Mesothelial cell of epicardium (in vitro differentiated cells): ENCODE measurements at places on chromosomes 13 and 19. TPM values are rescaled to one million over a fixed set of nuclear protein-coding genes. Genes with fewer than 3 reads are reported as not detected.
A peak's percentile ranks its signal among the peaks of the same experiment; 100 is the strongest.

KIR3DL1 gene
- total RNA-seq: not detected in 3 replicates

ZNF177 gene
- 8.7 to 12.6 TPM (median 10.6 TPM) in 3 replicates for total RNA-seq

PGLYRP2 gene
- total RNA-seq: not detected in 3 replicates

CGB8 gene
- total RNA-seq: 0.29 to 0.31 TPM in 2 of 3 replicates, not detected in the other

SLC15A1 gene
- total RNA-seq: 1.0 to 1.2 TPM (median 1.0 TPM) in 3 replicates

GRIK5 gene
- total RNA-seq: 38.3 to 39.9 TPM (median 39.2 TPM) in 3 replicates

LILRA5 gene
- not detected in 3 replicates for total RNA-seq

DNA sequence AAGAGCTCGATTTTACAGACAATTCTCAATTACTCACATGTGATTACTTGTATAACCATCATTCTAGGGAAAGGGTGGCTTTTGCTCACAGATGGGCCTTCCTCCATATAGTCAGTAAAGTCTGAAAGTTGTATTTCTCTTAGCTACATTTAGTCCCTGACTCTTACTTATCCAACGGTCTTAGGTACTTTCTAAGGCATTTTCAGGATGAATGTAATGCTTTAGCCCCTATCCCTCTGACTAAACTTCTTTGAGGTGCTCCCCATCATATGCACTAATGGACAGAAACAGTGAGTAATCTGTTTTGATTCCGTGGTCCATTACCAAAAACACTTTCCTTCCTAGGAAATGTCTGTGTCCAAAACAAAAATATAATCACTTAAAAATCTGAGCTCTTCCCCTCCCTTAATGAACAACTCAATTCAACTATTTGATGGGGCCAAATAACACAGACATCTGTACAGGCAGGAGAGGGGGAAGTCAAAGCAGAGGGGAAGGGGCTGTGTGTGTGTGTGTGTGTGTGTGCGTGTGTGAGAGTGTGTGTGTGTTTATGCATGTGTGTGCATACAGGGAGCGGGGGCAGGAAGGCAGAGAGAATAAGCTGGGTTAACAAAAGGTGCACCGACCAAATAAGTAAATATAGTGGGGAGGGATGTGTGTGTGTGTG is 84.9 kb downstream of the USP12 start:
- H3K36me3 ChIP-seq: peaks cover 50% of the 10 kb centered on the region
- no peak overlapping the region for H3K27ac ChIP-seq
- DNase-seq: no peak
- H3K4me1 ChIP-seq: peaks cover 7% of the 10 kb centered on the region

- H3K4me1 ChIP-seq: peaks cover 4% of the 10 kb centered on the region
- H3K4me3 ChIP-seq: peak within 1 kb of the TSS; percentile 49
- DNase-seq: no peak
- H3K27ac ChIP-seq: no peak within 1 kb of the TSS
- no peaks in the 10 kb centered on the region for H3K36me3 ChIP-seq
These were observed at the start of gene NOVA2 for GRCh38 chr19:45973553-45974338. TSS of gene NOVA2 (minus strand) at chr19:45973865. CDS start at chr19:45973351, 514 bp downstream.

DNA sequence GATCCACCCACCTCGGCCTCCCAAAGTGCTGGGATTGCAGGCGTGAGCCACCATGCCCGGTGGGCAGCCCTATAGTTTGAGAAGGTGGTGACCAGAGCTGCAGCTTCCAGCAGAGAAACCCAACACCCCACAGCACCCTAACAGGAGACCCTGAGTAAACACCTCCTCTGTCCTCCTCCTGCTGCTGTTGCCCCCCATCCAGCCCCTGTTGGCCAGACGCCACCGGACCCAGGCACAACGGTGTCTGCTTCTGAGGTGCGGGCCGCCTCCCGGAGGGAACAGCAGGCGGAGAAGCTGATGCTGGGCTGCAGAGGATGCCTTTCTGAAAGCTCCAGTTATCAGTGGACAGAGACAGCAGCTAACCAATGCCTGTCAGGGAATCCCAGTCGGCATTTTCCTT is 175.5 kb downstream of the COL4A1 start:
- no peak for DNase-seq
- no peak overlapping the region for H3K4me3 ChIP-seq
- H3K27me3 ChIP-seq: peaks cover 4% of the 10 kb centered on the region
- H3K27ac ChIP-seq: no peak overlapping the region
- H3K4me1 ChIP-seq: peaks cover 11% of the 10 kb centered on the region
- no peaks in the 10 kb centered on the region for H3K36me3 ChIP-seq

DNA sequence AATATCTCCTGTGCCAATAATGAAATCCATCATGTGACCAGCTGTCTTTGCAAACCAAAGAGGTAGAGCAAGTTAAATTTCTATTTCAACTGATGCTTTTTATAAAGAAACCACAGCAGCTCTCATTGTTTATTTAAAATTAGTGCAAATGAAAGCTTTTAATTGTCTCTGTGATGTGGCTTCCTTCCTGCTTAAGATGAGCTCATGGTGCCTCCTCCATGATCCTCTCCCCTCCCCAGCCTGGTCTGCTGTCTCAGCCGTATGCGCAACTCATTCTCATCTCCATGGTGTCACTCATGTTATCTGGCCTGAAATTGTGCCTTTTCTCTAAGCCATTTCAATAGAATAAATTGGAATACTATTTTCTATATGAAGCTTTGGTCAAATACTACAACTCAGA is 270.6 kb downstream of the FGF14 start:
- H3K4me1 ChIP-seq: no peaks in the 10 kb centered on the region
- H3K4me3 ChIP-seq: no peak overlapping the region
- no peak overlapping the region for H3K27ac ChIP-seq
- H3K27me3 ChIP-seq: peaks cover 11% of the 10 kb centered on the region
- no peak for DNase-seq
- H3K36me3 ChIP-seq: no peaks in the 10 kb centered on the region

- DNase-seq: no peak
- H3K4me1 ChIP-seq: peaks cover 20% of the 10 kb centered on the region
- no peak overlapping the region for H3K4me3 ChIP-seq
- no peaks in the 10 kb centered on the region for H3K27me3 ChIP-seq
These were observed 4.2 kb downstream of the VPS36 start for GRCh38 chr13:52446265-52446664.

DNA sequence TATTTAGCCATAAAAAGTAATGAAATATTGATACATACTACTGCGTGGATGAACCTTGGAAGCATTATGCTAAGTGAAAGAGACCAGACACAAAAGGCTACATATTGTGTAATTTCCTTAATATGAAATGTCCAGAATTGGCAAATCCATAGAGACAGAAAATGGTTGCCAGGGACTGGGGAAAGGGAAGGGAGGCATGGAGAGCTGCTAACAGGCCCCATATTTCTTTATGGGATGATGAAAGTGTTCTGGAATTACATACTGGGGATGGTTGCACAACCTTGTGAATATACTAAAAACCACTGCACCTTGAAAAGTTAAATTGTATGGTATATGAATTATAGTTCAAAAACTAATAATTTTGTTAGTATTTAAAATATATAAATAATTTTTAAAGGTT is 3.6 kb downstream of the IFT88 start:
- peaks cover 31% of the 10 kb centered on the region for H3K36me3 ChIP-seq
- H3K27ac ChIP-seq: no peak overlapping the region
- H3K27me3 ChIP-seq: no peaks in the 10 kb centered on the region
- peaks cover 13% of the 10 kb centered on the region for H3K4me1 ChIP-seq

GRCh38 chr13:79190932-79191331 is 215.1 kb downstream of the RBM26 start:
- H3K27me3 ChIP-seq: no peaks in the 10 kb centered on the region
- H3K4me3 ChIP-seq: no peak overlapping the region
- H3K4me1 ChIP-seq: no peaks in the 10 kb centered on the region

DNA sequence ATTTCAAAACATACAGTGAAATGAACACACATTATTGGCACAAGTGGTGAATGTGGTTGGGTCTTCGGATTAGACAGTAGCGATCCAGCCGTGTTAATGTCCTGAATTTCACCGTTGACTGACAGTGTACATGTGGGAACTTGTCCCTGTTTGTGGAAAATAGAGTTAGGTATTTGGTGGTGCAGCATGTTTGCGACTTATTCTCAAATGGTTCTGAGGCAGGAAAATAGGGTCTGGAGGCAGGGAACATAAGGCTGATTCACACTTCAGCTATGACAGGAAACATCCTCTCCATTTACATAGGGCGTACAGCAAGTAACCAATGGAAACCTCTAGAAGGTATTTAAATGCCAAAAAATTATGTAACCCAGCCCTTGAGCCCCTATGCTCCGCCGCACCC is 4.2 kb downstream of the LGALS7B start:
- peaks cover 3% of the 10 kb centered on the region for H3K4me1 ChIP-seq
- H3K36me3 ChIP-seq: no peaks in the 10 kb centered on the region
- no peak for DNase-seq
- no peaks in the 10 kb centered on the region for H3K27me3 ChIP-seq
- no peak overlapping the region for H3K27ac ChIP-seq

DNA sequence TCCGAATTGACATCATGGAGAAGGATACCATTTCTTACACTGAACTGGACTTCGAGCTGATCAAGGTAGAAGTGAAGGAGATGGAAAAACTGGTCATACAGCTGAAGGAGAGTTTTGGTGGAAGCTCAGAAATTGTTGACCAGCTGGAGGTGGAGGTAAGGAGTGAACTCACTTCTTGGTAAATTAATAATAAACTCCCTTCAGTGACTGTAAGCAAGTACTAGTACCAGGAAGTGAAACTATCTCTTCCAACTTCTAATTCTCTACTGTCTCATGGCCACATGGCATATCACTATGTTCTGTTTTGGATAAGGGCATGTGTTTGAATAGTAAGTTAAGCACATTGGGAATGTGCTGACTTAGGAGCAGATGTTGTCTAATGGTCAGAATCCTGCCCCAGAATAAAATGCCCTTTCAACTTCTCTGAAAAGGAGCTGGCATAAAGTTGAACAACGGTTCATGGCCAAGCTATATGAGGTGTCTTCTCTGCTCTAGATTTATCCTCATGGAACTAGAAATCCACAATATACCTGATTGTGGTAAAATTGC is 13.4 kb downstream of the OLFM4 start:
- H3K4me3 ChIP-seq: no peak overlapping the region
- DNase-seq: no peak
- no peak overlapping the region for H3K27ac ChIP-seq
- H3K36me3 ChIP-seq: no peaks in the 10 kb centered on the region

- no peak overlapping the region for H3K27ac ChIP-seq
- H3K36me3 ChIP-seq: peaks cover 33% of the 10 kb centered on the region
- DNase-seq: no peak
- no peaks in the 10 kb centered on the region for H3K4me1 ChIP-seq
These were observed 21.1 kb downstream of the CHERP start for GRCh38 chr19:16520986-16521624.

DNA sequence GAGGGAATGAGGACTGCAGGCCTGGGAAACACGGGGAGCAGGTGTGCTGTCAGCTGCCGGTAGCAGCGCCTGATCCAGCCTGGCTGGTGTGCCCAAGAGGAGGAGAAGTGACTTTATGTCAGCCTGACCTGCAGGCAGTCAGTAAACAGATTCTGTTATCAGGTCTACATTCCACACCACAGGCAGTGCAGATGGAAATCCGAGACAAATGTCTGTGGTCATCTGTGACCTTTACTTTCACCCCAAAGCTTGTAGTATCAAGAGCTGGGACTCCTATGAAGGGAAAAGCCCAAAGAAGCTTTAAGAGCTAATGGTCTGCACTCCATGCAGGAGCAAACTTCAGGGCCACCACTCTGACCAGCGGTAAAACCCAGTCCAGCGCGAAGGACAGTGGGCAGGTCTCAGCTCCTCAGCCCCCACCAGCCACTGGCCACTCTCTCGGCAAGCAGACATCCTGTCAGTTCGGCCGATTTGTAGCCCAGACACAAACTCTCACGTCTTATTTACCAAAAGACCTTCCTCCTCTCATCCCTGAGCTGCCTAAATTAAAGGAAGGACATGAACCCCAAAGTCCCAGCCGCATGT is 7.7 kb downstream of the EPS15L1 start:
- peaks cover 1% of the 10 kb centered on the region for H3K36me3 ChIP-seq
- no peak overlapping the region for H3K4me3 ChIP-seq
- no peaks in the 10 kb centered on the region for H3K27me3 ChIP-seq
- no peak for DNase-seq

DNA sequence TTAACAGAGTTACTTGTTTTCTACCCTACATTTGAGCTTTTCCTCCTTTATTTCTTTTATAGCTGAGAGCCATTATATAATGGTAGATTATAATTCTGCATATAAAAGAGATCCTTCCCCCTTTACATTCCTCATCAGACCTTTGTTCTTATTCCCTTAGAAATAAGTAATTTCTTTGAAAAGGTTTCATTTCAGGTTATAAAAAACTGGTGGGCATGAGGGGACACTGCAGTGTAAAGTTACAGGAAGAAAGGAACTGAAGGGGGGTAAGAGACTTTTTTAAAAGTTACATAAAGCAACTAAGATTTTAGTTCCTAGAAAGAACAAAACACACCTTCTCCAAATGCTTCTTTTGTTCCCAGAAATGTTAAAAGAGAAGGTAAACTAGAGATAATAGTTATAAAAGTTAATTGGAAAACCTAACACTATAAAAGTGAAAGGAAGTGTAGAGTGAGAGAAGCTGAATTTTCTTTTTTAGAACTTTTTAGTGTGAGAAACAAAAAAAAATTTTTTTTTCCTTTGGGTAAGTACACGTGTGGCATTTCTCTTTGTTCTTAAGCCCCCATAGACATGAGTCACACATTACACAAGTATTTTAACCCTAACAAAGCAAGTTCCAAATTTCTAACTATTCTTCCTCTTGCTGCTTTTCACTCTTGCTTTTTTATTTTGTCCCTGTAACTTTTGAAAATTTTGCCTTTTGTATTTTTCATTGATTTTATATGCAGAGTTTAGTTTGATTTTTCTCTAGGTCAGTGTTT is 106.4 kb upstream of the MLNR start:
- H3K27me3 ChIP-seq: no peaks in the 10 kb centered on the region
- peak overlapping the region; percentile 92 for H3K27ac ChIP-seq
- H3K4me1 ChIP-seq: peaks cover 18% of the 10 kb centered on the region
- DNase-seq: no peak
- H3K4me3 ChIP-seq: peak overlapping the region; percentile 61

DNA sequence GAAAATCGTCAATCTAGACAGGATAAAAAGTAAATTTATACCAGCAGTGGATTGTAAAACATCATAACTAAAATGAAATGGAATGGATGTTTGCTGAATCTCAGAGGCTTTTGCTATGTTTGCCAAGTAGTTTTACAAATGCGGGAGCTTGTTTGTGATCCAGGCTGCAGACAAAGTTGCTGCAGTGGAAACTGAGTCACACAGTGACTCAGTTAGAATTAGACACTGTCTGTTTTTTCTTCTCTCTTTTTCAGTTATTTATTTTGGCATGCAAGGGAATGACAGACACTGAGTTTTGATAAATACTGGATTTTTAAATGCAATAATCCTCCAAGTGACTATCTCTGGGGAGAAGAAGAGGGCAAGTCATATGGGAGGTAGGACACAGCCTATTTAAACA is 4.6 kb upstream of the PNMA8A start:
- no peaks in the 10 kb centered on the region for H3K36me3 ChIP-seq
- H3K27me3 ChIP-seq: no peaks in the 10 kb centered on the region
- peaks cover 14% of the 10 kb centered on the region for H3K4me1 ChIP-seq
- DNase-seq: no peak
- no peak overlapping the region for H3K27ac ChIP-seq

GRCh38 chr13:102405499-102406100 is 3.8 kb upstream of the FGF14 start:
- DNase-seq: no peak
- no peak overlapping the region for H3K27ac ChIP-seq
- H3K4me1 ChIP-seq: peaks cover 16% of the 10 kb centered on the region
- no peaks in the 10 kb centered on the region for H3K36me3 ChIP-seq
